ENCODE measurements at places on chromosomes 13 and 19.

GRCh38 chr13:101305981-101306411 lies 110.3 kb downstream of the NALCN start:
- DNase-seq = no peak

DNA sequence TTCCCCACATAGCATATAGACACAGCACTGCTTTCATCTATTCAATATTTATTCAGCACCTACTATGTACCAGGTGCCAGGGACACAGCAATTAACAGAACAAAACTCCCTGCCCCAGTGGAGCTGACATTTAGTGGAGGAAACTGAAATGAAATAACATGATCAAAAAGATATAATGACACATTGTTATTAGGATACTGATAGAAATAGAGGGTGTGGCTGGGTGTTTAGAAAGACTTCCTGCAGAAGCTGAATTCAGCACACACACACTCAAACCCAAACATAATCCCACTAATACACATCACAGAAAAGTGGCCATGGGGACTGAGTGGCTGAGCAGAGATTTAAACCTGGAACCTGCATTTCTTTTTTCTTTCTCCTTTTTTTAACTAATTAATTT lies 3.8 kb upstream of the CDC37 start:
- DNase-seq = no peak

DNA sequence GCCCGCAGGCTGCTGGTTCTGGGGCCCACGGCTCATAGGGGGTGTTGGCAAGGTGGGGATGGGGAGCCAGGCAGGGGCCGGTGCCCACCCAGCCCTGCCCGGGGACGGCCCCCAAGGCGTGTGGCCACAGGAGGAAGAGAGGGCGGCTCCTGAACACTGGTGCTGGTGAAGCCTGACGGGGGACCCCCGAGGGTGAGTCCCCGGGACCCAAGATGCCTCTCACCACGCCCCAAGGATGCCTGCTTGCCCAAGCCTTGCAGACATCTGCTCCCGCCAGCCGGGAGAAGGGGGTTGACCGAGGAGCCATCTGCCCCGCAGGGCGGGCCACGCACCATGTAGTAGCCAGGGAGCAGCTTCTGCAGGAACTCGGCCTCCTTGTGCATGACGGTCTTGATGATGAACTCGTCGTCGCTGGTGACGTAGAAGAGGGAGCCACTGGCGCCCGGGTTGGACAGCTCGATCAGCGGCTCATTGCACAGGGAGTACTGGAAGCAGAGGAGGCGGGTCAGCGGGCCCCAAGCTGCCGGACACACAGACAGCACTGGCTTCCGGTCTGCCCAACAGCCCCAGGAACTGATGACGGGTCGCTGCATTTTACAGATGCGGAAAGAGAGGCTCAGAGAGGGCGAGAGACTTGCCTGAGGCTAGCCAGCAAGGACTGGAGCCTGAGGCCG lies 29.6 kb upstream of the CACTIN start:
- no peak for DNase-seq

GRCh38 chr13:39599012-39599411 lies 4.0 kb downstream of the LHFPL6 start:
- no peak for DNase-seq

GRCh38 chr13:70580825-70581224 lies 472.6 kb upstream of the KLHL1 start:
- no peak for DNase-seq

GRCh38 chr19:5718579-5719273 lies 1.2 kb downstream of the LONP1 start:
- no peak for DNase-seq

DNA sequence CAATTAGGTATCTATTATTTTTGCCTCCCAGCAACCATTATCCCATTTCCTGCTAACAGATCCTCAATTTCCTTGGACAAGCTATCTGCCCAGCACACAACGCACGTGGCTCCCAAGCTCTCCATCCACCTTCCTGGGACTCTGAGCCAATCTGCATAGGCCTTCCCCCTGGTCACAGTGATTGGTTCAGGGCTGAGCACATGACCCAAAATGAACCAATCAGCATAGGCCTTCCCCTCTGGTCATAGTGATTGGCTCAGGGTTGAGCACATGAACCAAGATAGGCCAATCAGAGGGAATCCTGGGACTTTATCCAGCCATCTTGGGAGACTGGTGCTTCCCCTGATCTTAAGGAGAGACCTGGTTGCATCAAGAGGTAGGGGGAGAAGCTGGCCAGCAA lies 5.8 kb downstream of the CPAMD8 start:
- DNase-seq = no peak

DNA sequence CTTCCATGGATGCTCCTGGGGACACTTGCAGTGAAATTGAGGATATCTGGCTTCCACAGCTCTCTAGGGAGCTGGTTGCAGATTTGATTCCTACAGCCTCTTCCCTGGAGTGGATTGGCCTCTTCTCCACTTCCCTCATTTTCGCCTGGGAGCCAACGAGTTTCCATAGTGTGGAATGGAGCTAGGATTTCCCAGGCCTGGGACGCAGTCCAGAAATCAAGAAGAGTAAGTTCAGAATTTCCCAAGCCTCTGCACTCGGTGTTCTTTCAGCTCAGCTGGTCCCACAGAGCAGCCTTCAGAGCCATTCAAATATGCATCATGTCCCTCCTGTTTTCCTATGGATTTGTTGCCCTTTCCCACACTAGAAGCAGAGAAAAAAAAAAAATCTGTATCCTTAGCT lies 68.2 kb downstream of the RAP2A start:
- no peak for DNase-seq
